Mucosa of descending colon (tissue), 3 donors: ENCODE measurements at places on chromosomes 1 and 21. TPM values are rescaled to one million over a fixed set of nuclear protein-coding genes. Genes with fewer than 3 reads are reported as not detected.
A peak's percentile ranks its signal among the peaks of the same experiment; 100 is the strongest.

DNA sequence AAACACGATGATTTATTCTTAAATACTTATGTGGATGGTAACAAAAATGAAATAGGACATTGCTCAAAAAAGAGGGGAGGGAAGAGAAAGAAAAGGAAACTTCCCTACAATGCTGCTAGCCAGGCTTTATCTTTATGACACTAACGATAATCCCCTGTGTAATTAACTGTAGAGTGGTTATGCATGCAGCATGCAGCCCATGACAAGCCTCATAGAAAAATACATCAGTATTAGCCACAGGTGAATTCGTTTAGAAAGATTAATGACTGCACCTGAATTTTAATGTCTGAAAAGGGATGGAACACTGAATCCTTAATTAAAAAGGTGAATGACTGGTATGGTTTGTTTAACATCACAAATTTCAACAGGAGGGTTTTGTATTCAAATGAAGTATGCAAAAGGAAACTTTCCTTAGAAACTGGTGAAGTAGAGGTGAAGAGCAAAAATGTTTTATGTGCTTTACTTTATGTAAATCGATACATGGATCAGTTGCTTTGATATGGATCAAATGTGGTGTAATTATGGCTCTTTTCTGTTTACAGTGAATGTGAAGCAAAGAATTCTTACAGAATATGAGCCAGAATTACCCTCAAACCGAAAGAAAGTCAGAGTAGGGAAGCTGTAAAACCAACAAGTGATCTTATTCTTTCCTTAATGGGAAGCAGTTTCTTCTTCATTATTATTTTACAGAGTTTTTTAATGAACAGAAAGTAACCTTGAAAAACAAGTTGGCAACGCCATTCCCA lies 569.6 kb upstream of the ADGRL2 start:
- DNase-seq: no peak

- no peak for DNase-seq
Observed at GRCh38 chr21:42392731-42393442, 3.0 kb downstream of the TMPRSS3 start.

DNA sequence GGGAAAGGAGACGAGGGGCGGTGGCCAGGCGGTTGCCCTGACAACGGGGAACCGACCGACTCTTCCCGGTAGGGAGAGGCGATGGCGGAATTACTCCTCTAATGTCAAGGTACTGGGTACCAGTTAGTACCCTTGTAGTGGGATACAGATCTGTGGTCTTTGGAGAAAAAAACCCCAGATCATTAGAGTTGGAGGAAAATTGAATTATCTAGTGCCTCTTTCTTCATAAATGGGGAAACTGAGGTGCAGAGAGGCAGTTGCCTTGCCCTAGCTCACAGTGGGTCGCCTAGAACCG lies 545 bp upstream of the PEF1 start:
- no peak for DNase-seq

GRCh38 chr1:221294242-221294641 lies 415.0 kb downstream of the HLX start:
- no peak for DNase-seq

- no peak for DNase-seq
Observed at GRCh38 chr1:154272999-154273563, 652 bp downstream of the HAX1 start.

DNA sequence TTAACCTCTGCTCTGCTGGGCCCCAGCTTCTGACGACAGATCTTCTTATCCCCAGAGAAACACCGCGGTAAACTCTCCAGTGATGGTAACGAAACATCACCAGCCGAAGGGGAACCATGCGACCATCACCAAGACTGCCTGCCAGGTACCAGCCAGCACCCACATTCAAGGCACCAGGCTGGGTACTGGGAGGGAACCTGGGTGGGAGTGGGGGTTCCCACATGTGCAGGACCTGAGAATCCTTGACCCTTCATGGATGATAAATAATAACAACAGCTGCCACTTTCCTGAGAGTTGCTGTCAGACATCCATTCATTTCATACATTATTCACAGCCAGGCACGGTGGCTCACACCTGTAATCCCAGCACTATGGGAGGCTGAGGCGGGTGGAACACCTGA lies 20.8 kb downstream of the DRAXIN start:
- DNase-seq: no peak

DNA sequence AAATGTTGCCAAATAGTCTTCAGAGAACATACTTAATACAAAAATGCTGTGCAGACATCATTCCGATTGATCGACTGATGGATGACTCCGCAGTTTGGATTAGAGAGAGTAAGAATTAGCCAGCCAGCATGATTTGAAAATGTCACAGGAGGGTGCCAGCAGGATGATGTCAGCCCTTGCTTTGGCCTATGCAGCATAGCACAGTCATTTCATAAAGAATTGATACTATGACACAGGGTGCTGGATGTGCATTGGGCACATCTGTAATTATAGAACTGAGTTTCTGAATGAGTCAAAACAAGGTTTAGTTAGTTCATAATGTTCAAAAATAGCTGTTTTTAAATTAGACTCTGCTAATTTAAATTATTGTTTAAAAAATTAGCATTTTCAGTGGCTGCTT lies 21.6 kb upstream of the TRAF5 start:
- DNase-seq: no peak

- DNase-seq: no peak
Observed at GRCh38 chr1:43204394-43204793, 32.3 kb downstream of the CFAP57 start.

DNA sequence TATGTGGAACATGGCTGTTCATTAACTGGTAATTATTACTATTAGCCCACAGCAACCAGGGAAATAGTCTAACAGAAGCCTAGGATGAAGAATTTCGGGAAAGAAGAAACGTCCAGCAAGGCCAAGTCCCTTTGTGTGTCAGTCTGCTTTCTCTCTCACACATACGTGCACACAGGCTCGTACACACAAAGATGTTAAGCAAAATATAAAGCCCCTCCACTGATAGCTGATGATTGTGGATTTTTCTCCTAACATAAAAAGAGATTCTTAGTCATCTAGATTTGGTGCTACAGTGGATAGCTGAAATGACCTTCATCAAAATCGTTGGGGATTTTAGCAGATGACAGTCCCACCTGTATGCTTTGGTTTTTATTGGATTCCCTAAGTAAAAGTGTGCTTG lies 42.1 kb upstream of the A3GALT2 start:
- DNase-seq: no peak

GRCh38 chr1:56484695-56485094 lies 94.7 kb downstream of the PLPP3 start:
- DNase-seq: no peak

GRCh38 chr1:156858959-156859522 lies at the start of gene INSRR:
INSRR (minus strand) TSS chr1:156859117; CDS start chr1:156858621, 496 bp downstream.
- DNase-seq: no peak

DNA sequence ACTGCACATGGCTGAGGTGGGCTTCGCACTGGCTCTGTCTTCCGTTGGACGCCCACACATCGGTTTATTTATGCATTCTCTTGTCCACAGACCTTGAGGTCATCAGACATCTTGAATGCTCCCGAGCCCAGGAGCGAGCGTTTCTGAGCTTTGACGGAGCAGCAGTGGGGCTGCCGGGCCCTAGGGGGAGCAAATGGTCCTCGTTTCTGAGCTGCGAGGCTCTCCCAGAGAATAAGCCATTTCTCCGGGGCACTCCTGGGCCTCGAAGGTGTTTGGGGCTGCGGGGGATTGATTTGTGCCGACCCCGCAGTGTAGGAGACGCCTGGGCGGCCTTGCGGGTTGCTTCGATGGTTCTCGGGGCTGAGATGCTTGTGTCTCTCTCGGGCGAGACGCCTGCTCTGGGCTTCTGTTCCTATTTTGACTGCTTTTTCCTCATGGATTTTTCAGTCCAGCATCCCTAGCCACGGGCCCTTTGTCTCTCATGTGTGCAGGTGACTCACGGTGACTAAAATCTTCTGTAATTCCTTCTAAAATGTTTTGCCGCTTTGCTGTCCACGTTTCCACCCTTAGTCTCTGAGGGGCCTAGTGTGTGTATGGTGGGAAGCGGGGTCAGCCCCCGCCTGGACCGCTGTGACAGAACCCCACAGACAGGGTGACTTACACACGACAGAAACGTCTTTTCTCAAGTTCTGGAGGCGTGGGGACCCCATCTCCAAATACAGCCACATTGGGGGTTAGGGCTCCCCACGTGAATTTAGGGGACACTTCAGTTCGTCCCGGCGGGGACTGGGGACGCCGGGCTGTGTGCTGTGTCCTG lies 62.1 kb downstream of the FAAP20 start:
- no peak for DNase-seq

GRCh38 chr21:32325706-32326105 lies 27.1 kb downstream of the MRAP start:
- DNase-seq: no peak

DNA sequence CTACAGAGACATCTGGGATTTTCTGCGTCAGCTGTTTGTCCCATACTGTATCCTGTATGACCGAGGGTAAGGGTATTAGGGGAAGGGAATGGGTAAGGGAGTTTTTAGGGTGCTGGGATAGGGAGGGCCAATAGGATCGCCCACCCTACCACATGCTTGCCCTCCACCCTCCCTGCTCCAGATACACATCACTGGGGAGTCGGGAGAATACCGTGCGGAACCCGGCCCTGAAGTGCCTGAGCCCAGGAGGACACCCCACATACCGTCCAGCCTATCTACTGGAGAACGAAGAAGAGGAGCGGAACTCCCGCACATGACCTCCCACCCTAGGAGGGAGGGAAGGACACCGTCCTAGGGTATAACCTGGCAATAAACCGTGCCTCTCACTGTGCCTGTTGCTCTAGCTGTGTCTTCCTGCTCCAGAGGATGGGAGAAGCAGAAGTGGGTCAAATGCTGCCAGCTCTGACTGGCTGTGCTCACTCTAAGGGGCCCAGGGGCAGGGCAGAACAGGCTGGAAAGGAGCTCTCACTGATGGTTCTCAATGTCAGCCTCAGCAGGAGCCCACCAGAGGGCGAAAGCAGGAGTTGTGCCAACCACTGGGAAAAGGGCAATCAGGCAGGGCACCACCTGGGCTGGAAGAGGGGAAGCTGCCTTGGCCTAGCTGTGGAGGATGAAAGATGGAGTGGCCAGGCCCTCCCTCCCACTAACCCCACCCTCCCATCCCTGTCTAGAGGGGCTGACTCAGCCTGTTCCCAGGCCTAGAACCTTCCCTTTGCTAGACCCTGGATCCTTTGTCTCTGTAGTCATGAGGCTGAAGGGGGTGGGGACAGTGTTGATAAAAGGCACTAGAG lies 440 bp upstream of the LENEP start:
- DNase-seq: peak; percentile 32

DNA sequence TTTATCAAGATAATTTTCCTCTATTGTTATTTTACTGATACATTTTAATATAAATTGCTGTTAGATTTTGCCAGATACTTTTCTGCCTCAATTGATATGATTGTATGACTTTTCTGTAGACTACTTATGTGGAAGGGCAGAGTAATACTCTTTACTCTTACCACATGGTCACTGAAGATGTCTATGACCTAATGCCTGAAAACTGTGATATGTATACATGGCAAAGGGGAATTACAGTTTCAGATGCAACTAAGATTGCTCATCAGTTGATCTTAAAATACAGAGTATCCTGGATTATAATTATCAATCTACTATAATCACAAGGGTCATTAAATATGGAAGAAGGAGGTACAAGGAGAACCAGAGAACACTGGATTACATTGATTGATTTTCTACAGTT lies 1528.0 kb downstream of the BRINP3 start:
- DNase-seq: no peak

DNA sequence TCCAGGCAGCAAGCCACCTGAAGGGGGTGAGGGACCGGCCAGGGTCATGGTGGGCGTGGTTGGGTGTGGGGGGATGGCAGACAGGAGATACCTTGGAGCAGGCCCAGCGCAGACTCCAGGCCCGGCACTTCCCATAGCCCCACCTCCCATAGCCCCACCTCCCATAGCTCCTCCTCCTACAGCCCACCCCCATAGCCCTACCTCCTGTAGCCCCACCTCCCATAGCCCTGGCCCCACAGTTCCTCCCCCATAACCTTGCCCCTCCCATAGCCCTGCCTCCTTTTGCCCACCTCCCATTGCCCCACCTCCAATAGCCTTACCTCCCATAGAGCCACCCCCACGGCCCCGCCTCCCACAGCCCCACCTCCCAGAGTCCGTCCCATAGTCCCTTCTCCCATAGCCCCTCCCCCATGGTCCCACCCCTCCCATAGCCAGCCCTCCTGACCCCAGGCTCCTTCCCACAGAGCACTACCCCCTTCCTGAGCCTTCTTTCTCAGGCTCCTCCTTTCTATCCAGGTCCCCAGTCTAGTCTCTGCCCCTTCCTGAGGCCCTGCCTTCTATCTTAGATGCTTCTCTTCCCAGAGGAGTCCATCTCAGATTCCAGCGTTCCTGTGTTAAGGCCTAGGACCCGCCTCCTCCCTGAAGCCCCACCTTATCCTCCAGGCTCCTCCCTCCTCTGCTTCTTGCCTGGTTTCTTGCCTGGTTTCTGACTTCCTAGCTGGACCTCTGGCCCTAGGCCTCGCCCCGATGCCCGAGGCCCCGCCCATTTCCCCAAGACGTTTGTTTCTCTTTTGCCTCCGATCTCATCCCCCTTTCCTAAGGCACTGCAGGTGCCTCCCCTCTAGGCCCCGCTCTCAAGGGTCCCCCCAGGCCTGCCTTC lies 46.8 kb downstream of the PTPRU start:
- DNase-seq: peak; percentile 79

GRCh38 chr1:160403244-160403643 lies 2.9 kb downstream of the VANGL2 start:
- DNase-seq: no peak

- DNase-seq: no peak
Observed at GRCh38 chr1:234091876-234092275, 187.4 kb downstream of the SLC35F3 start.

DNA sequence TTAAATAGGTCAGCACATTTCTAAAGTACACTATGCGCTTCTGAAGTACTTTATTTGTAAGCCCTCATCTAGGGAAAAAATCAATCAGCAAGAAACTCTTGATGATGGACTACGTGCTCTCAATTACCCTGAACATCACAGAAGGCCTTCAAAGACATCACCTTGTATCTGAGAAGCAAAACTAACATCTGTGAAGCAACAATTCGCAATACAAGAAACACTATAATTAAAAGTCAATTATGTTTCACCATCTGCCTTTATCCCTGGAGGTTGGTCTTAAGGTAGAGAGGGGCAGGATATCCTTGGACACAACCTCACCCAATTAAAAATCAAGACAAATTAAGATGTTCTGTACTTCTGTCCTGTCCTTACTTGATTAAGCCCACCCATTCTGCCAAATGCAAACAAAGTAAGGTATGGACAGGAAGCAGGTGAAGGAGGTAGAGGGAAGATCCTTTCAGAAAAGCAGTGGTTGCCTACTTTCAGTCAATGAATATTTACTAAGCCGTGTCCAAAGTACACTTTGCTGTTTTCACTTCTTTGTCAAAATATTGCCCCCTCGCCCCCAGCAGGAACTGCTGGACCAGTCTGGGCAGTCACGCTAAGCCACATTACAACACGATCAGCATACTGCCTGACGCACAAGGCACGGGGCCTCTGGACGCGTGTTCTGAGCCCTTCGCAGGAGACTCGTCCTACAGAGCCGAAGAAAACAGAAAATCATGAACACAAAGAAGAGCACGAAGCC lies 887 bp downstream of the SLC19A2 start:
- DNase-seq: peak; percentile 67

GRCh38 chr1:226097866-226098625 lies 35.5 kb downstream of the H3-3A start:
- no peak for DNase-seq

Gene PTPN22
- total RNA-seq: 8.3 TPM

Gene GPATCH2
- 13.2 TPM for total RNA-seq

Gene GLIS1
- total RNA-seq: 0.14 TPM

Gene PTAFR
- 2.4 TPM for total RNA-seq

Gene TRABD2B
- 2.0 TPM for total RNA-seq

Gene IGSF21
- 1.4 TPM for total RNA-seq

Gene ZC3H12A
- total RNA-seq: 42.4 TPM

Gene SPRR2E
- not detected for total RNA-seq

Gene FALEC
- not detected for total RNA-seq

Gene KDM5B
- total RNA-seq: 92.7 TPM
